IPS DF 19.7 (cell line): ENCODE measurements at places on chromosomes 3 and 15.

GRCh38 chr3:69178838-69179739 lies 56.7 kb upstream of the LMOD3 start:
- no peak for DNase-seq

DNA sequence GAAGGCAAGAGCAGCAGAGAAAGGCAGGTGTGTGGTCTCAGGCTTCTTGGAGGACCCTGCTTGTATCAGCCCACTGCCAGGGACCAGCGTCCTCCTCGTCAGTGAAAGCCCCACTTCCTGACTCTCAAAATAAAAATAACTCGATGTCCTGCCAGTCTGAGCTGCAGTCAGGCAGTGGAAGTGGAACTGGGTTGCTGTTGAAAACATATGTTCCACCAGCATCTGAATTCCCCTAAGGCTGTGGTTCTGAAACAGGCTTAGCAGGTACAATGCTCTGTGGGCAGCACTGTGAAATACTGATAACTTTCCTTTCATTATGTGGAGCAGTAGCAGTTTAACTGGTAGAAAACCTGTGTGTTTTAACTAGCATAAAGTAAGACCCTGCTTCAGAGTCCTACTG lies 121.6 kb upstream of the EIF1B start:
- no peak for DNase-seq

DNA sequence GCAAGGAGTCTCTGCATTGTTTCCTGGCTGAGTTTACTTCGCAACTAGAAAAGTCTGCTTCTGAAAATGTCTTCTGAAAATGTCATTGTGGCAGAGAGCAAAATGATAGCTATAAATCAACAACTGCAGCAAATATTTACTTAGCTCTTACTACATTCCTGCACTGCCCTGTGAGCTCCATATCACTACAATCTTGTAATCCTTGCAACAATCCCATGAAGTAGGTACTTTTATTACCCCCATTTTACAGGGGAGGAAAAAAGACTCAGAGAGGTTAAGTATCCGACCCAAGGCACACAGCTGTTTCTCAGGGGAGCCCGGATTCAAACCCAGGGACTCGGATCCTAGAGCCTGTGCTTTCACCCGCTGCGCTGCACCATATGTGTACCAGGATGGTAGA lies 34.2 kb upstream of the SPTBN5 start:
- DNase-seq = no peak

- DNase-seq = no peak
These were observed 66.0 kb downstream of the MEIS2 start for GRCh38 chr15:37034392-37034791.

GRCh38 chr3:129034642-129035041 lies 25.9 kb upstream of the GP9 start:
- DNase-seq = no peak

DNA sequence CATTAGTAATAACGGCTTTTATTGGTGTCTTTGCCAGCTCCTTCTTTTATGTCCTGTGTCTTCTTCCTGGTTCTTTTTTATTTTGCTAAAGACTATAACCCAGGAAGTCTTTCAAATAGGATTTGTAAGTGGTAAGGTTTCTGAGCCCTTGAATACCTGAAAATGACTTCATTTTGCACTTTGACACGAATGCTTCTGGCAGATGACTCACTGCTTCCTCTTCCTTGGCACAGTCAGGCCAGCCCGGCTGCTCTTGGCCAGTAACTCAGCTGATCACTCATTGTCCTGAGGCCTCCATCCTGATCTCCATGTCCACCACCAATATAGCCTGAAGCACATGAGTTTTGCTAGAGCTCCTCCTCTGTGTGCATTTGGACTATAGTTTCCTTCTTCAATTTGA lies 48.7 kb upstream of the NR2E3 start:
- no peak for DNase-seq

DNA sequence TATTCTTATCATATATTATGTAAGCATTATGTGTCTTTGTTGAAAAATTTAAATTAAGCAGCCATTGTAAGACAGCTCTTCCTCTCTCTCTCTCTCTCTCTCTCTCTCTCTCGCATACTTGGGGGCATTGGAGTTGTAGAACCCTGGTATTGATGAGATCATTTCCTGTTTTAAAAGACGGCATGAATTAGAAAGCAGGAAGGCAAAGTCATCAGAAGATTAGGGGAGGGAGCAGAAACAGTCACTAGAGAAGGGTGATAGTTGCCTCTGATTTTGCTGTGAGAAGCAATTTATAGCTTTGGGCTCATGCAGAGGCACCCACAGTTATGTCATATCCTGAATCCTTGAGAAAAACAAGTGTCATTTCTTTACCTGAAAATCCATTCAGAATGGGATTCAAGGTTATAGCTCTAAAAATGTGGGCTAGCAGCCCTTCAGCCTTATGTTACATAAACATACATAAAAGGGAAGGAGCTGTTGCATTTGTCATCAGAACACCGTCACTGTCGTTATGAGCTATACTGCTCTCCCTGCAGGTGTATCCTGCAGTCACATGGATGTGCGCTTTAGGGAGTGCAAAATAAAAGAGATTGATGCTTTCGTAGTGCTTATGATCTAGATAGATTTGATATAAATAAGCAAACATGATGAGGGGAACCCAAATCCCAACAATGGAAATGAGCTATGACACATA lies 213.8 kb downstream of the NR1D2 start:
- DNase-seq = no peak

DNA sequence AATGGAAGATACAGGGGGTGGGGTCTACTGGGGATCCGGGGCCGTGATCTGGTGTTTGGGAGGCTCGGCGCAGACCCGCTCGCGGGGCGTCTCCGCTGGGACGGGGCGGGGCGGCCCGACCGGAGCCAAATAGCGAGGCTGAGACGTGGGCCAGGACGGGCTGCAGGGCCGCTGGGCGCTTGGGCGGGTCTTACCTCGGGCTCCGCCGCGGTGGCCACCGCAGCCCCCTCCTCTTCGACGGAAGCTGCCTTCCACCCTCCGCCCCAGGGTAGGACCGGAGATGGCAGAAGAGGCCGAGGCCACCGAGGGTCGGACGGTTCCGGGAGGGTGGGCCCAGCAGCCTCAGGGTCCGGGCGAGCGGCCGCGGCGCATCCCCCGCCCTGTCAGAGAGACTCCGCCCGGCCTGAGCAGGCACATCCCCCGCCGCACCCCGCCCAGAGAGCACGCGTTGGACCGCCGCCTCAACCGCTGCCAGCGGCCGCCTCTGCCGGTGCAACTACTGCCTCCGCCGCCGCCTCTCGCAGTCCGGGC lies 399 bp downstream of the MYO9A start:
- DNase-seq = peak; percentile 12

DNA sequence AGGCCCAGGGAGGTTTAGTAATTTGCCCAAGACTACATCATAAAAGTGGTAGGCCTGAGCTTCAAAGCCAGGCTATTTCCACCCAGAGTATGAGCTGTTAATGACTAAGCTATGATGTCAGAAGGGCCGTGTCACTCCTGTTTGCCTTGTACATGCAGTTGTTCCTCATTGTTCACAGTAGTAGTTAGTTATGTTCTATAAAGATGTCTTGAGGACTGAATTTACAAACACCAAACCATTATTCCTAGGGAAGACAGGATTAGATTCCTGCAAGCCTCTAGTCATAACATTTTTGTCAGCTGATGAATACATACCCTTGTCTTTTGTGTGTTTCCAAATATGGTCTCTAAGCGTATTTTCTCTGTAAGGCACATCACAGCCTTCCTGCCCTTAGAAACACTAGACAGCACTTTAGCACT lies 20.9 kb upstream of the LARS2 start:
- no peak for DNase-seq

DNA sequence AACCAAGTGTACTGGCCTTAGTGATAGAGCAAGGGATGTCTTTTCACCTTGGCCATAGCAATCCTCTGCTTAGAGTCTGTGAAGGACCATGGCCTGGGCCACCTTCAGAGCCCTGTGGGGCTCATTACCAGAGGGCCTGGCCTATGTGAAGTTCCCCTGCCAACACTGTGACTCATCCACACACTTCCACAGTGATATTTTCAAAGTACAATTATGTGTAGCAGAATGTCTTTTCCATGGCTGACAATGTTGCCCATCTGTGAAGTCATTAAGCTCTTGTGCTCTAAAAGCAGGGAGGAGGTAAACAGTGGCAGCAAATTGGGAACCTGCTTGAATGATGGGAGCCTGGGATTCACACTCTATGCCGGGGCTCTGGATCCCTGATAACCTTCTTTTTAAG lies 12.2 kb upstream of the CACNA1D start:
- no peak for DNase-seq

GRCh38 chr3:133759740-133760305 lies 13.6 kb downstream of the TF start:
- no peak for DNase-seq

DNA sequence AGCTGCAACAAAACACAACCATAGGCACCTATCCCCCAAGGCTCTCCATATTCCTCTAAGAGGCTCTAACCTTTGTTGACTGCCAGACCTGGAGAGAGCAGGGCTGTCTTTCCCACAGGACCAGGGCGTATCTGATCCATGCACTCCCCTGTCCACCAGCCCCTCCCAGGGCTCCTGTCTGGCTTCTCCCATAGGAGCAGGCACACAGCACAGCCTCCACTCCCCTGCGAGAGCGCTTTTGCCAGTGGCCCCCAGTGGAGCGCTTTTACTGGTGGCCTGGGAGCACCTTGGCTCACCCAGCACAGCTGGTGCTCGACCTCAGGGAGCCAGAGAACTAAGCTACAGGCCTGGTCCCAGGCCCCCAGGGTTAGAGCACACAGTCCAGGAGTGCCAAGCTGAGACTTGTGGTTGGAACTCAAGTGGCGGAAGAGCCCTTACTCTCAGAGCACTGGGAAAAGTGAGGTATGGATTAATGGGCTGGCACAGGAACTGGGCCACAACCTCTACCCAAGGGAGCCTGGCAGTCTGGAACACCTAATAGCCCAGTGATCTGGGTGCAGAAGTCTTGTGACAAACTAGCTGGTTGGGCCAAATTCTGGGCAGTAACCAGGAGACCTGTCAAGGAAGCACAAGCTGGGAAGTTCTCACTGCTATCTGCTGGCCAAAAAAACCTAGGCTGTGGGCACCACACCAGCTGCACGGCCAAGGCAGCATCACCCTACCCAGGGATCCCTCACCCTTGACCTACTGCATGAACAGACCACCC lies 79.6 kb downstream of the PPP2R3A start:
- DNase-seq = no peak

GRCh38 chr3:155908086-155908485 lies 37.6 kb downstream of the GMPS start:
- DNase-seq = no peak
